ENCODE measurements at places on chromosomes 13 and 19.

GRCh38 chr13:82797876-82798275 is 1084.4 kb downstream of the SLITRK1 start:
- DNase-seq, result no peak

DNA sequence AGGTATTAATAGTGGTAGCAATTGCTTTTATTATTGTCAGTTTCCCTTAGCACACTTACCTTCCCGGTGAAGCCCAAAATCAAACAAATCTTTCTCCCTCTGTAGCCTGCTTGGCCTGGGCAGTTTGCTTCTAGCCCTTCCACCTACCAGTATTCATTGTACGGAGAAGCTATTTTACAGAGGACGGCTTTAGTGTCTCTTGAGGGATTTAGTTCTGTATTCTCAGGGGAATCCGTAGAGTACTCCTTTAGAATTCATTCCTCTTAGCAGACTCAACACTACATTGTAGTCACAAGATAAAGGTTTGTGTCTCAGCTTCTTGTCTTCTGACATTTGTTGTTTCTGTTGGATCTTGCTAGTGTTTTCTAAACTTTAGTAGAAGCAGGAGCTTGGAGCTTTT is 24.1 kb upstream of the WTIP start:
- no peak for DNase-seq

GRCh38 chr19:13277104-13277809 is 127.0 kb downstream of the IER2 start:
- peak; percentile 68 for DNase-seq

DNA sequence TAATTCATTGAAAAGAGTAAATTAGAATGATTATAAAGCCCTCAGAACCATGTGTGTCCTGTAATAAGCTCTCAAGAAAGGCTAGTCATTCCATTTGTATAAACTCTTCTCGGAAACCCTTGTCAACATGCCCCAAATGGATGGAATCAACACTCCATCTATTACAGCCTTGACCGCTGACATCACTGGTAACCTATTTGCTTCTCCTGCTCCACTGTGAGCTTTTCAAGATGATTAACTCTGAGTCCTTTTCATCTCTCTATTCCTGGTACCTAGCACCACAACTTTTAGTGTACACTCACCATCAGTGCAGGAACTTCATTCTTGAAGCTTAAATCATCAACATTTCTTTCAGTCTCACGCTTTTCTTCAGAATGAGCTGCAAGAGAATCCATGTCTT is 612.0 kb downstream of the DCT start:
- no peak for DNase-seq

DNA sequence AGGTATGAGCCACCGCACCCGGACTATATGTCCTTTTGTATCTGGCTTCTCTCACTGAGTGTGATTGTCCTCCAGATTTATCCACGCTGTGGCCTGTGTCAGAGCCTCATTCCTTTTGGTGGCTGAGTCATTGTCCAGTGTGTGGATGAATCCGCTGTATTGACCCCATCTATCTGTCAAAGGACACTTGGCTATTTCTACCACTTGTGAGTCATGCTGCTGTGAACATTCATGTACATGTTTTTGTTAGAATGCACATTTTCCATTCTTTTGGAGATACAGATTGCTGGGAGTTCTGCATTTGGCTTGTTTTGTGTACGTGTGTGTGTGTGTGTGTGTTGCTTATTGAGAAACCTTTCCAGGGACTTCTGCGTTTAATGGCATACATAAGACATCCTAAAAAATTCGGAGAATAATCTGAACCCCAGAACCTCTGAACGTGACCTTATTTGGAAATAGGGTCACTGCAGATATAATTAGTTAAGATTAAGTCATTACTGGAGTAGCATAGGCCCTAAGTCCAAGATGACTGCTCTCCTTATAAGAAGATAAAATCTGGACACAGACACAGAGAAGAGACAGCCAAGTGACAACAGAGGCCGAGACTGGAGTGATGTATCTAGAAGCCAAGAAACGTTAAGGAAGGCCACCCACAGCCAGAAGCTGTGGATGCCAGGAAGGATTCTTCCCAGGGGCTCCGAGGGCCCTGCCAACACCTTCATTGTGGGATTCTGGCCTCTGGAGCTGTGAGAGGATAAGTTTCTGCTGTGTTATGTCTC is 4.9 kb upstream of the GIPC3 start:
- no peak for DNase-seq

- no peak for DNase-seq
Observed at GRCh38 chr13:31209172-31209840, 9.5 kb downstream of the B3GLCT start.

DNA sequence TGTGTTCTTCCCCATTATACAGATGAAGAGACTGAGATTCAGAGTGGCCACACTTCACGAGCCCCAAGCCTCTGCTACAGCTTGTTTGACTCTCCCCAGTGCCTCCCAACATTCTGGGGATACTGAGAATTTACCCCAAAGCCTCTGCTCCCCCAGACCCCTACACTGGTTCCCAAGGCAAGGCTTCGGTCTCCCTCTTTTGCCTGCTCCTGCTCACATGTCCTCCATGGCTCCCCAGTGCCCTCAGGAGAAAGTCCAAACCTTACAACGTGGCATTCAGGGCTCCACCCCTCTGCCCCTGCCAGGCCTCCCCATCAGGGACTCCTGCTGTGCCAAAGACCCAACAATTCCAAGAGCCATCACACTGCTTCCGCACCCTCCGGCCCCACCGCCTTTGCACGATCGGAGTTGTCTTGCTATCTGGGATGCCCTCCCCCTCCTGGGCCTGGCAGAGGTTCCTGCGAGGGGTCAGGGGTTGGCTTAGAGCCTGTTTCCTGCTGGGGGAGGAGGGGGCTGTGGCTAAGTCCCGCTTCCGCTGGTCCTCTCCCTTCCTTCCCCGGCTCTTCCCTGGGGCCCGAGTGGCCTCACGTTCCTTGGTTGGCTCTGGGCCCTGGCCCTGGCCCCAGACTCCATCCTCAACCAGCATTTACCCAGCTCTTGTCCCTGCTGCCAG is 15.4 kb downstream of the GTPBP3 start:
- no peak for DNase-seq

DNA sequence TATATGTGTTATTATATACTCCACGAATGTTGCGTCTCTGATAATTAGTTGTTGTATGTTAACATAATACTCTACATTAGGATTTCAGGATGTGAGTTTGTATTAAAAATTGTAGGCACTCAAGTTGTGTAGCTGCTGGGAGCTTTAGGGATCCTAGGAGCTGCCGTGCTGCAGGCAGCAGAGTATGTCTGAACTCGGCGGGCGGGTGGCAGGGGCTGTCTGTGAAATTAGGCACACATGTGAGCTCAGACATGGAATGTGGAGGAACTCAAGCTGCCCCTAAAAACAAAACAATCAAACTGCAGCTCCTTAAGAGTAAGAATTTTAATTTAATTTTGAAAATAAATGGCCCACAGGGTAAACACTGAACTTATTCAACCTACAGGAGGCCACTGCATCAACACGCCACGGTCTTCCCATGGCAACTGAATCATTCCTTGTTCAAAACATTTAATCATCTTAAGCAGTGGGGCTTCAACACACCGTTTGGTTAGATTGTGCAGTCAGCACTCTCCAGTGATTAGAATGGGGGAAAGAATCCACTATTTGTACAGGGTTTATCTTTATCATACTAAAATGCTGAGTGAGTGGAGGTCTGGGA is 22.7 kb downstream of the SERTM1 start:
- no peak for DNase-seq

DNA sequence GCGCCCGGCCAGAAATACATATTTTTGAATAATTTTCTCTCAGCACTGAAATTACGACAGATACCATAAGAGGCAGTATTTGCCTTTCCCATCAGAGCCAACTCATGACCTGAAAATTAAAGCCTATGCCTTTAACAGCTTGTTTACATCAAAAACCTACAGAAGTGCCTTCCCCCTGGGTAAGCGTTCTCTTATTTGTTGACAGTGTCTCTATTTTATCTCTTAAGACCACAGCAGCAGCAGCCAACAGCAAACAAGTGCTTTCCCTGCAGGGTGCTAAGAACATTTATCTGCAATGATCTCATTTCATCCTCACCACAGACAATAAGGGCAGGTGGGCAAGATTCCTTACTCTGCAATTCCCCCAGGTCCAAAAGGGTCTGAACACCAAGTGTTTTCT is 6.0 kb downstream of the AKAP8L start:
- DNase-seq, result no peak

DNA sequence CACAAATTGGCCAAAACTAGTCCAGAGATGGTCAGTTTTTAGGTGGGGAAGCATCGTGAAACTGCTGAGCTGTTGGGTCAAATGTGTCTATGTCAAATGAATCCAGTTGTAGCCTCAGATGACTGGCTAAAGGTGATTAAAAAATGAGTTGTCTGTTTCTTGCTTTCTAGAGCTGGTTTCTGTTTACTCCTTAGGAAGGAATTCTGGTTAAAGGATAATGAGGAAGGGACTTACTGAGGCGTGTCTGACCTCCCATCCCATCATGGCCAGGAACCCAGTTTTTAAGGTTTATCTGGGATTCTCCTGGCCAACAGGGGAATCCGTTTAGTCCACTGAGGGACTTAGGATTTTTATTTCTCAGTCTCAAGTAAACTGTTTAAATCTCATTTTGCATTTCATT is 256.5 kb downstream of the UQCRFS1 start:
- no peak for DNase-seq

GRCh38 chr13:75345193-75345592 is 136.8 kb downstream of the TBC1D4 start:
- DNase-seq, result no peak

GRCh38 chr19:45153339-45154063 is 7.3 kb downstream of the NKPD1 start:
- peak; percentile 35 for DNase-seq

DNA sequence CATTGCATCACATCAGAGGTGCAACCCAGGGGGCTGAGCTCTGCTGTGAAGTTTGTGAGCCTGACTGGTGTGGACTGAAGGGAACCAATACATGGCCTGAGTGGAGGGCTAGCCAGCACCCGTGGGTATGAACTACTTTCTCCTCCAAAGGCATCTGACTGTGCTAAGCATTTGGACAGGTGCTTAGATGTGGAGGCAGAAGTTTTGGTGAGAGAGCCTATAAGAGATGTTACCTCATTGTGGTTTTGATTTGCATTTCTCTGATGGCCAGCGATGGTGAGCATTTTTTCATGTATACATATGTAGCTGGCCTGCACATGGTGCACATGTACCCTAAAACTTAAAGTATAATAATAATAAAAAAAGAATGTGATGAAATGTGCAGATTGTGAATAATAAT is 46.9 kb downstream of the TEX29 start:
- DNase-seq, result no peak

GRCh38 chr13:113155201-113155600 is 3.2 kb upstream of the PROZ start:
- DNase-seq, result no peak

GRCh38 chr13:75635101-75635827 is 866 bp upstream of the LMO7 start:
- no peak for DNase-seq

- DNase-seq, result no peak
Observed at GRCh38 chr13:111145071-111145470, 30.0 kb downstream of the ARHGEF7 start.

GRCh38 chr19:45250832-45251451 is at the start of gene MARK4:
Gene MARK4, plus strand, starts transcription at chr19:45251271. Its CDS starts 318 bp downstream, at chr19:45251589.
- peak; percentile 61 for DNase-seq

- no peak for DNase-seq
Observed at GRCh38 chr13:81987159-81987558, 1646.2 kb upstream of the SPRY2 start.

GRCh38 chr13:73857106-73857505 is 277.1 kb downstream of the KLF12 start:
- no peak for DNase-seq

DNA sequence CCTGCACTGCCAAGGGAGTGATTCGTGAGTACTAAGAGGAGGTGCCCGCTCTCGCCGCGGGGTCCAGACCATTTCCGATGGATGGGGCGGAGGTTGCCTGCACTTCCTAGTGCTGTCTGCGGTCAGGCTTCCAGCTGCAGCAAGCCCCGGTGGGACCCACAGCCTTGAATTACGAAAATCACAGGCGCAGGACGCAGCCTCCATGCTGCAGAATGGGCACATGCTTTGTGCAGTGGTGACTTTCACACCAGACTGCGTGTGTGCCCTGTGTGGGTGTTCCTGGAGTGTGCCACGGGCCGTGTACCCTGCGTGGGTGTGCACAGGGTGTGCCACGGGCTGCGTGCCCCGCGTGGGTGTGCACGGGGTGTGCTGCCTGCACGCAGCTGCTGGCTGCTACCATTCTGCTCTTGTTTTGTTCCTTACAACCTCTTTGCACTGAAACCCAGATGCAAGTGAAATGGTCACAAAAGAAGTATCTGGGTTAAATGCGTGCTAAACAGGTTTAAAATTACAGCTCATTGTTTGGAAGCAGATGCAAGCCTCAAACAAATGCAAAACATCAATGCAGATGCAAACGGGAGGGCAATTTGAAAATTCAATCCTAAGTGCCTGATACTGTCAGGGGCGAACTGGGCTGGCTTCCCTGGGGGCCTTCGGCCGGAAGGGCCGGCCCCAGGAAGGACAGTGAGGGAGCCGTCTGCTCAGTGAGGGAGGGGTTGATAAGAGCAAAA is 221.2 kb upstream of the SOX1 start:
- no peak for DNase-seq

DNA sequence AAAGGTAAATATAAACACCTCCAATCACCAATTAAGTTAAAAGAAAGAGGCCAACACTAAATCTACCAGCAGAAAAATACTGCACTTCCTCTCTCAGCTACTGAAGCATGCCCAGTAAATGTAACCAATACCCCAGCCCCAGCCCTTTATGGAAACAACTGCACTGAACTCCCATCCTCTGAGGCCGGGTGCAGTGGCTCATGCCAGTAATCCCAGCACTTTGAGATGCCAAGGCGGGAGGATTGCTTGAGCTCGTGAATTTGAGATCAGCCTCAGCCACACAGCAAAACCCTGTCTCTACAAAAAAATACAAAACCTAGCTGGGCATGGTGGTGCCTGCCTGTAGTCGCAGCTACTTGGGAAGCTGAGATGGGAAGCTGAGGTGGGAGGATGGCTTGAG is 221.6 kb upstream of the SOX21 start:
- no peak for DNase-seq

- DNase-seq, result no peak
Observed at GRCh38 chr19:58582985-58583384, 9.8 kb upstream of the MZF1 start.

DNA sequence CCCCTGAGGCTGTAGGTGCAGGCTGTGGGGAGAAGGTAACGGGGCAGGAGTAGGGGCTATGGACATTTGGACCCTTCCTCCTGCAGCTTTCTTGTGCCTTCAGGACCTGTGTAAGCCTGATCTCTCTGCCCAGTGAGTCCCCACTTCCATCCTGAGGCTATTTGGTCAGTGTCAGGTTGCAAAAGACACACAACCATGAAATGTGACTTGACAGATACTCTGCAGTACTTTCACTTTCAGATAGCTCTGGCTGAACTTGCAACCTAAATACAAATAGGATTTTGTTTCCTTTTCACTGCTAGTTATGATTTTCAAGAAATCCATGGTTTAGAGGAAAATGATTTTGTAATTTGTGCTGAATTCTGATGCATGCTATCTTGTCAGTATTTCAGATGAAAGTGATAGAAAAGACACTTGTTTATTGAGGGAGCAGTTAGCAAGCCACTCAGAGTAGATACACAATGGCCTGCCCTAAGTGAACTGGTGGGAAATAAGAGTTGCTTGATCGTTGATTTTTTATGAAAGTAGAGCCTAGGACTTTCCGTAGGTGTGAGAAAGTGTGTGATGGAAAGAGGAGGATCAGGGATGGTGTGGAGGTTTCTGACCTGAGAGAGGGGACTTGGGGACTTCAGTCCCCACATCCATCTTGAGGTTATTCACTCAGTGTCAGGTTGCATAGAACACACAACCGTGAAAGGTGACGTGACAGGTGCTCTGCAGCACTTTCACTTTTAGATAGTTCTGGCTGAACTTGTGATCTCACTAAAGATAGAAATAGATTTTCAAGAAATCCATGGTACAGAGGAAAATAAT is 18.1 kb upstream of the EID2 start:
- no peak for DNase-seq
